Tibial nerve (tissue), 4 donors: ENCODE measurements at places on chromosomes 6 and 20. TPM values are rescaled to one million over a fixed set of nuclear protein-coding genes. Genes with fewer than 3 reads are reported as not detected.

The TCF21 gene
- total RNA-seq: not detected

The SYCP2L gene
- total RNA-seq: 3.7 TPM

DNA sequence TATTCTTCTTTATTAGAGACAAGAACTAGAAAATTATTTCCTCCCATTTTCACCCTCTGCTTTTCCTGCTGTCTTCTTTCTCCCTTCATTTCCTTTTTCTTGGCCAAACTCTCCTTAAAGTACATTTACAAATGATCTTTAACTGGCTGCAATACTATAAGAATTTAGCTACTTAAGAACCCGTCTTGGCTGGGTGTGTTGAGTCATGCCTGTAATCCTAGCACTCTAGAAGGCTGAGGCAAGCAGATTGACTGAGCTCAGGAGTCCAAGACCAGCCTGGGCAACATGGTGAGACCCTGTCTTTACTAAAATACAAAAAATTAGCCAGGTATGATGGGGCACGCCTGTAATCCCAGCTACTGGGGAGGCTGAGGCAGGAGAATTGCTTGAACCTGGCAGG, 39.3 kb upstream of the SRPK1 start:
- DNase-seq: no peak

- DNase-seq: no peak
Observed at GRCh38 chr6:83474309-83474708, 38.0 kb upstream of the PRSS35 start.

- DNase-seq: no peak
Observed at GRCh38 chr20:23456409-23456808, 3.7 kb upstream of the CST11 start.

DNA sequence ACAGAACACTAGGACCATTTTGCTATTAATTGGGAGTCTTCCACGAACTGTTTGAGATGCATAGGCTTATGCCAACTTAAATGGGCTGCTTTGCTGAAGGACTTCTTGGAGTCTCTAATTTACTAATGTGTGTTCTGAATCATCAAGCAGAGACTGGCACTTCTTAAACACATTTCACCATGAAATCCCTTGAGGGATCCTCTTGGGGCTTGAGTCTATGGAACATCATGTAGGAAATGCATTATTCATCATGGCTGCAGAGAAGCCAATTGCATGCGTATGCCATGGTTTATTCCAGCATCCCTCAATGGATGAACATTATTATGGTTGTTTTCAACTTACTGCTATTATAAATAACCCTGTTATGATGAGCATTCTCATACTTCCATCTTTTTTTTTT, 73.4 kb downstream of the FGD2 start:
- DNase-seq: no peak

GRCh38 chr6:35170891-35171290, 29.8 kb upstream of the TCP11 start:
- no peak for DNase-seq
